ENCODE measurements at places on chromosomes 1 and 21.
A peak's percentile ranks its signal among the peaks of the same experiment; 100 is the strongest.

DNA sequence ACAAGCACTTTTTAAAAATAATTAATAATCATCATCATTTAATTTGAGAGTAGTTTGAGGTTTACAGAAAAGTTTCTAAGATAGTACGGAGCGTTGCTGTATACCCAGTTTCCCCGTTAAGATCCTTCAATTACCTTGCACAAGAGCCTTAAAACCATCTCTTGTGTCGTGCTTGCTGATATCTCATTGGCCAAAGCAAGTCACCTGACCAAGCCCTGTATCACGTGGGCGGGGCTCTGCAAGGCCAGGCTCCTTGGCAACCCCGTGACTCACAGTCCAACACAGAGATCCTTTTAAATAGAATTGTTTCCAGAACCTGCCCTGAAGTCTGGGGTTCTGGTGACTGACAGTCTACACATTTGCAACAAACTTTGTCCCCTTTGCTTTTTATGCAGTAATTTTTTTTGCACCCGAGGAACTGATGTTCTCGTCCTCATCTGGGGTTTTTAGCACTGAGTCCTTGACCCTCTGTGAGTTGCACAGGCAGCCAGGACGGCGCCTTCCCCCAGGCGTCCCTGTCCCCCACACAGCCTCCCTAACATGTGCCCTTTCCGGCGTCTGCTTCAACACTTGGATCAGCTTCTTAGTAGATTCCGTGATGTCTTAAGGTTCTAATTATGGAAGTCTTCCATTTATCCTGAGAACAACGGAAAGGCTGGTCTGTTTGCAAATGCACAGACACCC is 183.3 kb upstream of the TMEM51 start:
- peak; percentile 30 for DNase-seq

- peak; percentile 55 for DNase-seq
Measured at GRCh38 chr1:166884040-166884642, 8.1 kb upstream of the TADA1 start.

DNA sequence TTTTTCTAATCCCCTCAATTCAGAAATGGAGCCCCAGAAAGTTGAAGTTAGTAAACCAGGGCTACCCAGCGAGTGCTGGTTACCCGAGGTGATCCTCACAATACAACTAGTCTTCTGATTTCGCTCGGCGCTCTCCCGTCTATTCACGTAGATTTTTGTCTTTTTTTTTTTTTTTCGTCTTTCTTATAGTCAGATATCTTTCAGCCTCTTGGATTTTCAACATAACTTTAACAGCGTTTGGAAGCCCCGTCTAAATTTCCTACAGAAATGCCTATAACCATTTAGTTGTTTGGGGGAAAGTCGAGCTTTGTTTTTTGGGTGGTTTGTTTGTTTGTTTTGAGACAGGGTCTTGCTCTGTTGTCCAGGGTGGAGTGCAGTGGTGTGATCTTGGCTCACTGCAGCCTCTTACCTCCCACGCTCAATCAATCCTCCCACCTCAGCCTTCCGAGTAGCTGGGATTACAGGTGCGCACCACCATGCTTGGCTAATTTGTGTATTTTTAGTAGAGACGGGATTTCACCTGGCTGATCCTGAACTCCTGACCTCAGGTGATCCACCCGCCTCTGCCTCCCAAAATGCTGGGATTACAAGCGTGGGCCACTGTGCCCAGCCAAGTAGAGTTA is 818 bp upstream of the TMEM50B start:
- DNase-seq = no peak

- DNase-seq = no peak
Measured at GRCh38 chr1:86339014-86339812, 56.9 kb downstream of the ODF2L start.

DNA sequence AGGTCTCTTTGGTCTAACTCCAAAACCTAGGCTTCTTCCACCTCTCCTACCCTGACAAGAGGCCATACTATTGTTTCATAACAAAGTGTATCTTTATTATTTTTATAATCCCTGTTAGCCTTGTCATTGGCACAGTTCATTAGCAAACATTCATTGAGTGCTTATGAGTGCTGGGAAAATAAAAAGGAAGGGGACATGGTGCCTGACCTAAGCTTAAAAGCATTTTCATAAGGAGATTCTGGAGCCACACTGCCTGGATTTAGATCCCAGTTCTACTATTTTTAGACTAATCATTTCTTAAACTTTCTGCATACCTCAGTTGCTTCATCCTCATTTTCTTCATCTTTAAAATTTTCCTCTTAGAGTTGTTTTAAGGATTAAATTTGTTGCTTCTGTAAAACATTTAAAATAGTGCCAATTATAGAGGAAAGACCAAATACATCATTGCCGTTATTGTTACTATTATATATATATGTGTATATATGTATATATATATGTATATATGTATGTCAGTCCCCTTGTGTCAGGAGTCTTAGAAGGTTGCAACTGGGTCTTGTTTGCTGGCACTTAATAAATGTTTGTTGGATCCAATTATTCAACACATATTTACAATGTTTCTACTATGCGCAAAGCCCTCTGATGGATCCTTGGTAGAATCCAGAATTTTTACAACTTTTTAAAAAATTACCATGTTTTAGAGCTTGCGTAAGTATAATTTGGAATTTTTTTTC is 250.9 kb upstream of the SGIP1 start:
- no peak for DNase-seq

DNA sequence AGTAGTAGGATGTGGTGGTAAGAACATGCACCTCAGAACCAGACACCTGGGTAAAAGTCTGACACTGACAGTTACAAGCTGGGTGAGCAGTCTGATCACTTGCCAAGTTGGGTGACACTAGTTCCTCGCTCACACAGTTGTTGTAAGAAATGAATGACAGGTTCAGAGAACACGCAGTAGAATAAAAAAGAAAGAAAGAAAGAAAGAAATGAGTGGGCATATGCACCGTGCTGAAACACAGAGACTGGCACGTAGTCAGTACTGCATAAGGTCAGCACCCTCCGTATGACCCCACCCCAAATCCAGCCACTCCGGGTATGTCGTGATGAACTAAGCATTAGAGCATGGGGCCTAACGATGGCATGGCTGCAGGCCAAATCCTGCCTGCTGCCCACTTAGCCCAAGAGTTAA is 90.6 kb downstream of the GLUL start:
- peak; percentile 24 for DNase-seq

DNA sequence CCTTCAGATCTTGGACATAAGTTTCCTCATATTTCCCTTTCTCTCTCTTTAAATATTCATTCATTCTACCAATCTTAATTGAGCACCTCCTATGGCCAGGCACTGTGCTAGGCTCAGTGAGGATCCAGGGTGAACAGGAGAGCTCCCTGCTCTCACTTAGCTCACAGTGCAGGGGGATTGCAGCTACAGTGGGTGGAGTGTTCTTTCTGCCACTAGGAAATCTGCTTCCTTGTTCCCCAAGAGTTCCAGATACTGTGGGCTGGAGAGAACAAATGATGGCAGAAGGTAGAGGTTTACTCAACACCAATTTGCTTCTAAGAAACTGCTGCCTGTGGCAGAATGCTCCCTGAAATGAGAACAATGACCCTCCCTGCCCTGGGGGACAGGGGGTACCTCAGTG is 5.1 kb upstream of the FABP3 start:
- DNase-seq = no peak

DNA sequence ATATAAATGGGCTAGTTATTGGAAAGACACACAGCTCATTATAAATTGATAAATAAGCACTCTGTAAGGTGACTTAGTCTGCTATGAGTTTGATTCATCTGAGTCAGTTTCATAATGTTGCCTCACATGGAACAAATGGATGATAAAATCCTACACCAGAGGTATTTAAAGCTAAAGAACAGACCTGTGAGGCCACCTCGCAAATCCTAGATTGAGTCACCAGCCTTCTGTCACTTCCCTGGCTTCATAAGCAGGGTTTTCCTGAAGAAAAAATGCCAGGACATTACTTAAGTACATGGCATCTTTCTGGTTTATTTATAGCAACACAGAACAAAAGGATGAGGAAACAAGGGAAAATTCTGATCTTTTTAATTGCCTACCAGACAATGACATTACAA is 18.4 kb downstream of the CD2 start:
- DNase-seq = no peak

GRCh38 chr1:56148326-56149193 is 430.8 kb downstream of the PLPP3 start:
- no peak for DNase-seq

DNA sequence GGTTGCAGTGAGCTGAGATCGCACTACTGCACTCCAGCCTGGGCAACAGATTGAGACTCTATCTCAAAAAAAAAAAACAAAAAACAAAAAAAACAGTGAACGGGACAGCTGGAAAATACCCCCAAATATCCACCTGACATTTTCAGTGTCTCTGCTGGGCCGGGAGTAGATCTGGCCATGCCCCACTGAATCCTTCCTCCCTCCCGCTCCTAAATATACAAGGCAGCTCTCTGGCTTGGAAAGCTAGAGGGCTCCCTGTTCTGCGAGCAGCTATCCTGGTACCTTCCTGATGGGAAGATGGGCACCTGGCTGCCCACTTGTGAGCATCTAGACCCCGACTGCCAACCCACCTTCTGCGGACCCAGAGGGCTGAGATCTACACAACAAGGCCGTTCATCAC is 21.4 kb downstream of the SPSB1 start:
- no peak for DNase-seq

DNA sequence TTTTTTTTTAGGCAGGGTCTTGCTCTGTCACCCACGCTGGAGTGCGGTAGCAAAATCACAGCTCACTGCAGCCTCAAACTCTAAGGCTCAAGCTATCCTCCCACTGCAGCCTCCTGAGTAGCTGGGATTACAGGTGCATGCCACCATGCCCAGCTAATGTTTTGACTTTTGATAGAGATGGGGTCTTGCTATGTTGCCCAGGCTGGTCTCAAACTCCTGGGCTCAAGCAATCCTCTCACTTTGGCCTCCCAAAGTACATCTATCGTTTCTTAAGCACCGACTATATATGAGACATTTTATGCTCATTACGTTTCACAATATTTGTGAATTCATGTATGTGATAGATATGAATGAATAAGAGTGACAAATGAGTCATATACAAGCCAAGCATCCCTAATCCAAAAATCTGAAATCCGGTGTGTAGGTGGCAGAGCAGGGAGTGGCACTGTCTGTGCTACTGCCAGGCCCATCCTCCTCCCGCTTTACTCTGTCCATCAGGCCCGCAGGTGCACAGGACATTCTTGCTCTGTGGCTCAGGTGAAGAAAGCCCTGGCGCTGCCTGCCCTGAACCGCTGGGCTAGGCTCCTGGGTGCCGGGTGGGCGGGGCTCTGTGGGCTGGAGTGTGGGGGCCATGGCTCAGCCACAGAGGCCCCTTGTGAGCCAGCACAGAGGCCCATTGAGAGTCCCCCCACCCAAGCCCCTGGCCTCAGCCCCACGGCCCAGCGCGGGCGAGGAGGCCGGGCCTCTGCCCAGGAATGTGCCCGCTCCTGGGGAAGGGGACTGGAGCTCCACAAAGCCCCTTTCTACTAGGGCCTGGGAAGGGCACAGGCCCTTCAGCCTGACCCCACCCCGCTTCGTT is 45.3 kb downstream of the HSPG2 start:
- no peak for DNase-seq

- no peak for DNase-seq
Measured at GRCh38 chr1:59967141-59967697, 40.6 kb upstream of the CYP2J2 start.

GRCh38 chr1:23118957-23119792 is 49.5 kb downstream of the LUZP1 start:
- peak; percentile 68 for DNase-seq

DNA sequence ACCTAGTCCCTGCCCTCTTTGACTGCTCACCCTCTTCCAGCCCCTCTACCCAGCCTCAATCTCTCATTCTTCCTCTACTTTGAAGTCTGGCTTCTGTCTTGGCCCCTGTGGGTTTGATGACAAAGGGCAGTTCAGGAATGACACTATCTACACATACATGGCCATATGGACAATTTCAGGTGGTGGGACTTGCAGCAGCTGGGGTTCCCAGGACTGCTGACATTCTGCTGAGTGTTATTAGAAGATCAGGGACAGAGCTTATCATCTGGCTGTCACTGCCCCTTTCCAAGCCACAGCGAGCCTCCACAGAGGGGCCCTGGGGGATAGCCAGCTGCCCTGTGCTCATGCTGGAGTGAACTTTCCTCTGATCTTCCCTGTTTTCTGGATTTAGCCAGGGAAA is 97.4 kb upstream of the IPO9 start:
- no peak for DNase-seq

DNA sequence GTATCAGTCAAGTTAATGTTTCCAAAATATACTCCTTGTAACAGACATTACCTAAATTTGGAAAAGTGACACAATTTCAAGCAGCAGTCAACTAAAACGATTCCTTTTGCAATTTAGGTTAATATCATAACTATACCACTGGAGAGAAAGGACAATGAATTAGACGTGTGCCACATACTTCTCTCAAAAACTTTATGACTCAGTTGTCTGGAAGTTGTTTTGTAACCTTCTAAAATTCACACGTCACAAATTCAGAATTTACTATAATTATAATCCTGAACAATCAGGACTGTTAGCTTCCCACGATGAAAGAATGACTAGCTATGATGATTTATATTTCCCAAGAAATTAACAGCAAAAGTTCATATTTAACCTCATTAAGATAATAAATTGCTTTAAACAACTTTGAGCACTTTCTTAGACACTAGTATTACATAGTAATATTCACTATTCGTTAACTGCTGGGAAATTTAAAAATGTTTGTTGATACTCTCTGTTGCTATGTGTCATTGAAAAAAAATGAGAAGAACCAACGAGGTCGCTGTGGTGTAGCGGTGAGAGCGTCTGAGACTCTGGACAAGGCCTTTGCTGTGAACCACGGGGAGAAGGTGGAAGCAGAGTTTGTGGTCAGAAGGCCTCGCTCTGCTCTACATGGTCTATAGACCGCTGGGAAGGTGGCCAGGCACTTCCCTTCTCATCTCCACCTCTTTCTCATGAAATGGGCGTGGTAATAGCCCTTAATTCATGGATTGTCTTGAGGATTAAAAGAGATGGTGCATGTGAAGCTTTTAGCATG is 27.9 kb upstream of the BATF3 start:
- DNase-seq = peak; percentile 49

- no peak for DNase-seq
Measured at GRCh38 chr1:19793360-19794046, 6.2 kb downstream of the TMCO4 start.

- no peak for DNase-seq
Measured at GRCh38 chr1:79150576-79150975, 144.0 kb upstream of the ADGRL4 start.

GRCh38 chr1:165254376-165254775 is 102.1 kb downstream of the LMX1A start:
- no peak for DNase-seq

DNA sequence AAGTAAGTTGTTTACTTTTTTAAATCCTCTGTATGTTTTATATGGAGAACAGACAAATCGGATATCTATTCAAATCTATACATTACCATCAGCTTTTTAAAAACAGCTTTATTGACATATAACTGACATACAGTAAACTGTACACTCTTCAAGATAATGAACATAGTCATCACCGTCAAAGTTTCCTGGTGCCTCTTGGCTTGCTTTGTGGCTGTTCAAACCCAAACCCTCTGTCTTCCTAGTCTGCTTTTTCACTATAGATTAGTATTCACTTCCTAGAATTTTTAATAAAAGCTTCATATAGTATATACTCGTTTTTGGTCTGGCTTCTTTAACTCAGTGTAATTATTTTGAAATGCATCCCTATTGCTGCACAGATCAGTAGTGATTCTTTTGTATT is 56.4 kb upstream of the TPTE start:
- DNase-seq = no peak

GRCh38 chr1:202279806-202280205 is 61.9 kb downstream of the UBE2T start:
- DNase-seq = no peak

Measured in activated CD4-positive, alpha-beta memory T cell treated with anti-CD3 and anti-CD28 coated beads, Interleukin-2, amount 10 ng/mL, durations not matched to agents 7 days and 5 days (primary cell).